ENCODE measurements at places on chromosomes 3 and 15.

GRCh38 chr3:74145277-74145676 lies 469.2 kb downstream of the CNTN3 start:
- no peak for DNase-seq

DNA sequence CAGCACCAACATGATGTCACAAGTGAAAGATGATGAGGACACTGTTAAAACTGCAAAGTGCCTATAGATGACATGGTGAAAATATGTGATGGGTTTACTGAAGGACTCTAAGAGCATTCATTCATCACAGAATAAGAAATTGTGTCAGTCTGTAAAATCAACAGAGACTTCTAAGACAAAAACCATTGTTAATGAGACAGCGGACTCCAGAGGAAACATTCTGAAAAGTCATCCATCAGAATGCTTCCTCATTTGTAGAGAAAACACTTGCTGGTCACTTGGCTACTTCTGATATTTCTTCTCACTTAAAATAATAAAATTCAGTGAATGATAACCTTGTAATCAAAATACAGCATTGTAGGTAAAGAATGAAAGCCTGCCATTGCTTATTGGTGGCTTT lies 7.3 kb downstream of the PLSCR4 start:
- no peak for DNase-seq

DNA sequence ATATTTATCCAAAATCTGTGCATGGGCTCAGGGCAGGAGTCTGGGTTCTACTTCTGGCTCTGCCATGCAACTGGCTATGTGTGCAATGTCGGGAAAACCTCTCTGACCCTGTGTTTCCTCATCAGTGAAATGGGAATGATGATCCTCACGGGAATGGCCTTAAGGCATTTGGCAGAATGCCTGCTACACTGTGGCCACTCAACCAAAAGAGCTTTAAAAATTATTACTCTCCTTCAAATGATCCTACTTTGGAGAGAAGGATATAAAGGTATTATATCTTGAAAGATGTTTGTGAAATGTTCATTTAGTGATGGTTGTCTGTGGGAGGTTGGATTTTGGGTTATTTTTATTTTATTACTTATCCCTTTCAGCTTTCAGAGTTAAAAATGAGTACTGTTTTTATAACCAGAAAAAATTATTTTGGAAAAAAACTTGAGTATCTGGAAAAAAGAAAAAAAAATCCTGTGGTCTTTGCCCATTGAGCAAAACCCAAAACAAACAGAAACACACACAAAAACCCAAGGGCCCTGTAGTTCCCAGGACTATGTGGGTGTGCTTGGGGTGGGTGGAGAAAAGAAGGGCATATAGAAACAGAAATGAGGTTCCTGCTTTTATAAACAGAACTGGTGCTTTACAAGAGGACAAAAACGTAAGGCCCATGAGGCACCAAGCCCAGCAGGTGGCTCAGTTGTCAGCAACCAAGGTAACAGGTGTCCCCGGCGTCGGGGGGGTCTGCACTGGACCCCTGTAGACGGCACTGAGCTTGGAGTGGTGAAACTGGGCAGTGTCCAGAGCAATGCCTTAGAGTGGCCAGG lies 22.0 kb downstream of the RGMA start:
- no peak for DNase-seq

- no peak for DNase-seq
These were observed 24.2 kb downstream of the HES1 start for GRCh38 chr3:194160158-194160557.
